ENCODE measurements at places on chromosomes 5 and 9.

GRCh38 chr5:78544561-78545201 lies 103.9 kb downstream of the LHFPL2 start:
- DNase-seq = peak; percentile 25

GRCh38 chr5:56848206-56848605 lies 32.9 kb downstream of the MAP3K1 start:
- DNase-seq = no peak

GRCh38 chr5:62155988-62156387 lies 150.0 kb upstream of the KIF2A start:
- no peak for DNase-seq

GRCh38 chr9:133714606-133715294 lies 23.4 kb downstream of the SARDH start:
- DNase-seq = peak; percentile 95

- no peak for DNase-seq
Observed at GRCh38 chr9:2419347-2419746, 202.2 kb upstream of the VLDLR start.

GRCh38 chr5:33275391-33275790 lies 165.4 kb upstream of the TARS1 start:
- no peak for DNase-seq
